Sciatic nerve (tissue), 2 donors: ENCODE measurements at places on chromosomes 7 and 10. TPM values are rescaled to one million over a fixed set of nuclear protein-coding genes. Genes with fewer than 3 reads are reported as not detected.
A peak's percentile ranks its signal among the peaks of the same experiment; 100 is the strongest.

ZNF786 gene
- total RNA-seq, result 7.7 TPM

MARVELD1 gene
- 59.5 TPM for total RNA-seq

MALRD1 gene
- 4.5 TPM for total RNA-seq

ADIRF gene
- total RNA-seq, result 599 TPM

SFXN2 gene
- total RNA-seq, result 7.6 TPM

IQUB gene
- 1.0 TPM for total RNA-seq

SLC13A1 gene
- not detected for total RNA-seq

DNA sequence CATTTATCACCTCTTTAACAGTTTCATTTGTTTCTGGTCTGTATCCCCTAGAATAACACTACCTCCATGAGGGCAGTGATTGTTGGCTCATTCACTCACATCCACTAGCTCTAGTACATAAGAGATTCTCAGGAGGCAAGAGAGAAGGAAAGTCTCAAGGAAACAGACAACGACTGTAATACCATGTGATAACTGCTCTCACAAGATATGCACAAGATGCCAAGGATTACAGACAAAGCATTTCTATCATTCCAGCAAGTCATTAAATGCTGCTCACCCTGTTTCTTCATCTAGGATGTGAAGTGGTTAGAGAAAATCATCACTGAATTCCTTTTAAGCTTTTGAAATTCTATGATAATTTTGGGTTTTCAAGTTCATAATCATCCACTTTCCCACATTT lies 115.3 kb downstream of the HIBADH start:
- no peak for DNase-seq

DNA sequence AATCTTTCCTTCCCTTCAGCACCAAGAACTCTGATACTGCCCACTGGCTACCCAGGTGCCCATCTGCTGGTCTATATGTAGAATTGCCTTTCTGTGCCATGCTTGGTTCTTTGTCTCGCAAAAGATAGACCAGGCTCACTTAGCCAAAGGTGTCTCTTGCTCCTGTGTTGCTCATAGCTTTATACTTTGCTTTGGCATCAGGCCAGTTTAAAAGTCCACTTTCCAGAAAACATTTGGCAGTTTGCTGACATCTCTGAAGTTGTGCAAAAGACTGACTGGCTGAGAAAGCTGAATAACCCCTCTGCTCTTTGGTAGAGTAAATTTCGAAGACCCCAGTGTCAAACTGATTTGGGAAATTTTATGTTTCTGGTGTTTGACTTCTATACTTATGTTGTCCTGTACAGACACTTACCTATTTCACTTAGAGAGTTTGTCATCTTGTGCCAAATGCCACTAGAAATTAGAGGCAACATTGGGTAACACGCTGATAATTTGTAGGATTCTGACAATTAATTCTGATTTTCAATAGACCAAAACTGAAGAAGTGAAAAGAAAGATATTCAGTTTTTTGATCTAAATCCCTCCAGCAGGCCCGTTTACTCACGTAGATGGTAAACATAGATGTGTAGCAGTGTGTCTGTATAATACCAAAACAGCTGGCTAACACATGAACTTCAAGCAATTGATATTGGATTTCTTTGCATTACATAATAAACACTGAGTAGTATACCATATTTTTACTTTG lies 91.1 kb downstream of the CPED1 start:
- no peak for DNase-seq

GRCh38 chr7:80611779-80612178 lies 26.7 kb upstream of the CD36 start:
- DNase-seq, result no peak

GRCh38 chr10:77228559-77228958 lies 409.0 kb downstream of the KCNMA1 start:
- DNase-seq, result no peak

GRCh38 chr10:73998929-73999691 lies 1.2 kb downstream of the VCL start:
- DNase-seq, result peak; percentile 68

DNA sequence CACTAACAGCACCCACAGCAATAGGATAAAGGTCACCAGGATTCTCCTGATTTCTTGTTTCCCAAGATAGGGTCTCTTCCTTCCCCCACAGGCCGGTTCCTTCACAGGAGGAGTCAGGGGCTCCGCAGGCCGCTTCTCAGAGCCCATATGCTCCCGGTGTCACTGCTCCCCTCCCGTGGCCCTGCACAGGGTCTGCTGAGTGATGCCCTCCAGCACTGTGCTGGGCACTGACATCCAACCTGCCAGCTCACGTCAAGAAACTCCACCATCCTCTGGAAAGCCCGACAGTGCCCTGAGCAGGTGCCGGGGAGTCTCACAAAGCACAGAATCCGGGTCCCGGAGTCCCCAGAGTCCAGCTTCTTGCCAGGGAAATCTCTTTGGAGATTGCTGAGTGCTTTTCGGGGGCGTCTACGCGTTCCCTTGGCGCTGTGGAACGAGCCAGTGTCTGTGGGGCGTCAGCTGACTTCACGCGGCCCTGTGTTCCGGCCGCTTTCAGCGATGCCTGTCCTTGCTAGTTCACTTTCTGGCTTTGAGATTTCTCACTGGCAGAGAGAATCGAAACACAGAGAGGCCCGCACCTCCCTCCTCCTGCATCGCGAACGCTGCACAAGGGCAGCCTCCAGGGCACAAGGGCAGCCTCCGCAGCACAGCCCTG lies 567.5 kb downstream of the DNAJB6 start:
- no peak for DNase-seq

- no peak for DNase-seq
Measured at GRCh38 chr10:45219416-45219815, 96.0 kb downstream of the OR13A1 start.

GRCh38 chr7:36875794-36876193 lies 151.5 kb upstream of the AOAH start:
- DNase-seq, result no peak

- no peak for DNase-seq
Measured at GRCh38 chr10:78162853-78163252, 129.2 kb downstream of the RPS24 start.

- DNase-seq, result no peak
Measured at GRCh38 chr10:38007551-38007950, 2.9 kb upstream of the ZNF33A start.

DNA sequence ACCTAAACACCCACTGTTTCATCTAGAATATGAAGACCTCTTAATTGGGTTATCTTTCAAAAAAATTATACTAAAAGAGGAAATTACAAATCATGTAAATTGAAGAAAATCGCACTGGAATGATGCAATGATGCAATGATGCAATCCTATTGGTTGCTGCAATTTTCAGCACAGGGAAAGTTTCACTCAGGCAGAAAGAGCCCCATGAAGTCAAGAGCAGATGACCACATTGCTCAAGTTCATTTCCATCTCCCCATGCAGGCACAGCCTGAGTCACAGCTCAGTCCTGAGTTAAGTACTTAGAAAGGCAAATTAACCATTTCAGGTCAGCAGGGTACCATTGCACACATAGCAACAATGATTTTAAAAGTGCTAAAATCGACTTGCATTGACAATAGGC lies 180.3 kb upstream of the MYO3A start:
- no peak for DNase-seq
